Fibroblast of upper back skin (primary cell): ENCODE measurements at places on chromosomes 16 and 17.

- DNase-seq: no peak
These were observed 10.2 kb upstream of the UBE2I start for GRCh38 chr16:1299012-1299867.

DNA sequence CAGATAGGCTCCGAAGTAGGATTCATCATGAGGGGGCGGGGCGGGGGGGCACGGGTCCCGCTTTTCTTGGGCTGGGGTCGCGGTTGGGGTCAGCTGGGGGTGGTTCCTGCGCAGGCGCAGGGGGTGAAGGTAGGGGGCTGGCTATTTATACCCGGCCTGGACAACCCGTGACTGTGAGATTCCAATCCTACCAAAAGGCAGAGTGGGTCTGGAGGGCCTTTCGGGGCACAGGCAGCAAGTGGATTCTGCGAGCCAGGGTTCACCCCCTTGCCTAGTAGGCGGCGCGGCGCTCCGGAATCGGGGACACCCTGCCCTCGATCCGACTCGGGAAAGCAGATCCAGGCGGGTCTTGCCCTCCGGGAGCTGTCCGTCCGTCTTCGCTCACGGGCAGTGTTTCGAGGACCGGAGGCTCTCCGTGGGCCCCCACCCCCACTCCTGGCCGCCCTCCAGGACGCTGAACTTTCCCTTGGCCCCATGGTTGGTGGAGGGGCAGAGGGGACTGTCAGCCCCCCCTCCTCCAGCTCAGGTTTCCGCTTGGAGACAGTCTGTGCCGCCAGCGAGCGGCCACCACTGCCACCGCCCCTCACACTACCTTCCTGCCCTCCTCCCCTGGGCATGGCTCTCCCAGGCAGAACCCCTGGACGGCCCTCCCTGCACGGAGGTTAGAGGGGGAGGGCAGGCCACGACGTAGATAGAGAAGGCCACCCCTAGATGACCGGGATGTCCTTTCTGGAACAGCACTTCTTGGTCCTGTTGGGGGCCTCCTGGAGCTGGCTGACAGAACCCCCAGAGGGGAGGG is 634 bp downstream of the SLC2A4 start:
- DNase-seq: no peak

DNA sequence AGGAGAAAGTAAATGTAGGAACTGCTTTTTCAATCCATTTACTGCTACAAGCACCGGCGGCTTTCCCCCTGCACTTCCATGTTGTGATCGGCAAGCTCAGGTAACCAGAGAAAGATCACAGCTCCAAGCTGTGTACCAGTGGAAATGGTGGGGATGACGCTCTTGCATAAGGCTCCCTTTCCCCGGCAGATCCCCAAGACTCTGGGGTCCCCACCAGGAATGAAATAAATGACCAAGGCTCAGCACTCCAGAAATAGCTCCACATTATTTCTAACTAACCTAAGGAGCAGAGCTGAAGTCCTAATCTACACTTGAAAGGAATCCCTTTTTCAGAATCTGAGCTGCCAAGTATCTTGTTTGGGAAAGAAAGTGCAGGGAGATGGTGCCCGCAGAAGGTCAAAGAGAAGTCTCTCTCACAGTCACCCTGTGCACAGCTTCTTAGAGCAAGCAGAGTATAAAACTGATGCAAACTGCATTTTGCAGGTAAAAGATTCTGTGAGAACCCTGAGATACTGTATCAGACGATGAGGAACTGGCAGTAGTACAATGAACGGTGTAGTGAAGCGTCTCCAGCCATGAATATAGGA is 11.1 kb downstream of the GRB2 start:
- DNase-seq: no peak

DNA sequence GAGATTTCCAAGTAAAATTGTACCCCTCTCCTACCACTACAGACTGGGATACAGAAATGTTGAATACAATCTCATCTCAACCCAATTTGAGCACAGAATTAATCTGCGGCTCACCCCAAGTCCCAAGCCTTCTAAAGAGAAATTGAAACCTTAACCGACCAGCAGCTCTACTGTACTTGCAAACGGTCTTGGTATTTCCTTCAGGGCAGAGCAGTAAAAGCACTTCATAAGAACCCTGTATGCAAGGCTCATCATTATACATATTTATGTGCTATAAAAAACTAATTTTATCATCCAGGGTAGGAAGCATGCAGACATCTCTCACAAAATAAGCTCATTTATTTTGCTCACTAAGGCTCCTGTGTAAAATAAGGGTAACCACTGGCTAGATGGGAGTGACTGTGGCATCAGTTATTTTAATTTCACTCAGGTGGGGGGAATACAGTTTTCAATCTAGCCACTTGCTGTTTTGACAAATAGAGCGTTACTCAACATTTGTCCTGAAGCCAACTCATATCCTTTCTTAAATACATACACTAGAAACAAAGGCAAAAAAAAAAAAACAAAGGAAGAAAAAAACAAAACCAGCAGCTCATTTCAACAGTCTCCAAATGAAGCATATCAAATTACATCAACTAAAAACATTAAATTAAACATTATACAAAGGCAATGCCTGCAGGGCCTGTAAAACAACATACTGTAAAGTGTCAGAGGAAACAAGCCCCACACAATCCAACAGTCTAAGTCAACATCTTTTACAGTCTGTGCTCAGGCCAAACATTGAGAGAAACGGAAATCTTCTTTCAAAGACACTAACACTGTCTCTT is 65.0 kb downstream of the PARN start:
- DNase-seq: no peak

- no peak for DNase-seq
These were observed 107.9 kb downstream of the HAPSTR1 start for GRCh38 chr16:9199311-9199710.

DNA sequence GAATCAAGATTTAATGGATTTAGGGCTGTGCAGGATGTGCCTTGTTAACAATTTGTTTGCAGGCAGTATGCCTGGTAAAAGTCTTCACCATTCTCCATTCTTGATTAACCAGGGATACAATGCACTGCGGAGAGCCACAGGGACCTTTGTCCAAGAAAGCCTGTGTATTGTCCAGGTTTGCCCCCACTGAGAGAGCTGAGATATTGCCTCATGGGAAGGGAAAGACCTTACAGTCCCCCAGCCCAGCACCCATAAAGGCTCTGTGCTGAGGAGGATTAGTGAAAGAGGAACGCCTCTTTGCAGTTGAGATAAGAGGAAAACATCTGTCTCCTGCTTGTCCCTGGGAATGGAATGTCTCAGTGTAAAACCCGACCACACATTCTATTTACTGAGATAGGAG is 2169.6 kb downstream of the TP53TG3F start:
- no peak for DNase-seq

DNA sequence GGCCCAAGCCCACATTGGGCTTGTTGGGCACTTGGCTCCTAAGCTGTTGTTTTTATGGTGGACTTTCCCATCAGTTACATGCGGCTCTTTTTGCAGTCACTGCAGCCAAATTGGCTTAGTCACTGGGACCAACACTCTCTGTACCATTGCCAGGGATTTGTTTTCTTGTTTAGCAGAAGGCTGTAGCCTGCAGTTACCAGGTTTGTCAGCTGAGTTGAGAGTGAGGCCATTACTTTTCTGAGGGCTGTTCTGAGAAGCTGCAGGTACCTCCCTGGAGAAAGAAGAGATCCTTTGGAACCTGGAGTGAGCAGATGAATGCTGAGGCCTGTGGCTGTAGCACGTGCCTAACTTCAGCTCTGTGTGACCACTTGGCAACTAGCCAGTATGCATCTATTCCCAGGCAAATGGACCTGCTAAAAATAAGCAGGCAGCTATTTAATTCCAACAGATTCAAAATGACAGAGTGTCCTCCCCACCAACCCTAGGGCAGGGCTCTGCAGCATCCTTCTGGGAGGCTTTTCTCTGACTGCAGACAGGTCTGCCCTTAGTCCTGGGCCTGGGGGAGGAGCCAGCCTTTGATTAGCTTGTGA is 12.9 kb downstream of the AKAP1 start:
- no peak for DNase-seq

- DNase-seq: no peak
These were observed 6.2 kb downstream of the MAP3K14 start for GRCh38 chr17:45310380-45311324.

GRCh38 chr16:74078511-74079231 is 217.9 kb upstream of the PSMD7 start:
- DNase-seq: no peak

DNA sequence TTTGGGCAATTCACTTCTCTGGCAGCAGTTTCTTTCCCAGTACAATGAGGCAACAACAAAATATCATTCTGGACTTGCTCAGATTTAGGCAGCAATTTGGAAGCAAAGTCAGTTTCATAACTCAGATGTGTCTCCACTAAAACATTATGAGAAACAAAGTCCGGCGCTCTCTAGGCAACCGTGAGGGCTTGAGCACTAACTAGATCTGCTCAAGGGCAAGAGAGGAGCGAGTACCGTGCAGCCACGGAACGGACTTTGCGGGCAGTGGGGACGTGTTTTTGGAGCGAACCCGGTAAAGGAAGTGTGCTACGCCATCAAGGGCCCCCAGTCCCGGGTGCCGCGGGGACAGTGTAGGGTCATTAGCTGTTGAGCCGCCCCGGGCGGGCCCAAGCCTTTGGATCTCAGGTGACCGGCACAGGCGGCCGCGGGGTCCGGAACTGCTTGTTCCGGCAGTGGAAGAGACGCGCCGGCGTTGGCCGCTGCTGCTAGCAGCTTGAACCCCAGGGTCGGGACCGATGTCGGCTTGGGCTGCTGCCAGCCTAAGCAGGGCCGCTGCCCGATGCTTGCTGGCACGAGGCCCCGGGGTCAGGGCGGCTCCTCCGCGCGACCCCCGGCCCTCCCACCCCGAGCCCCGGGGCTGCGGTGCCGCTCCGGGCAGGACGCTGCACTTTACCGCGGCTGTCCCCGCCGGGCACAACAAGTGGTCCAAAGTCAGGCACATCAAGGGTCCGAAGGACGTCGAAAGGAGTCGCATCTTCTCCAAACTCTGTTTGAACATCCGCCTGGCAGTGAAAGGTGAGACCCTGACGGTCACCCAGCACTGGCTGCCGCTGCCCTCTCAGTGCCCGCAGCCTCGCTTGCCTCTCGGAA is at the start of gene TACO1:
Gene TACO1, plus strand, starts transcription at position 327 of the 870 bp plus-strand sequence. Its CDS starts 189 bp downstream, at position 516.
- DNase-seq: peak; percentile 80

- DNase-seq: no peak
These were observed 17.4 kb upstream of the ADAMTS18 start for GRCh38 chr16:77452243-77452642.

- DNase-seq: no peak
These were observed 65.3 kb upstream of the CNEP1R1 start for GRCh38 chr16:49959552-49960277.

DNA sequence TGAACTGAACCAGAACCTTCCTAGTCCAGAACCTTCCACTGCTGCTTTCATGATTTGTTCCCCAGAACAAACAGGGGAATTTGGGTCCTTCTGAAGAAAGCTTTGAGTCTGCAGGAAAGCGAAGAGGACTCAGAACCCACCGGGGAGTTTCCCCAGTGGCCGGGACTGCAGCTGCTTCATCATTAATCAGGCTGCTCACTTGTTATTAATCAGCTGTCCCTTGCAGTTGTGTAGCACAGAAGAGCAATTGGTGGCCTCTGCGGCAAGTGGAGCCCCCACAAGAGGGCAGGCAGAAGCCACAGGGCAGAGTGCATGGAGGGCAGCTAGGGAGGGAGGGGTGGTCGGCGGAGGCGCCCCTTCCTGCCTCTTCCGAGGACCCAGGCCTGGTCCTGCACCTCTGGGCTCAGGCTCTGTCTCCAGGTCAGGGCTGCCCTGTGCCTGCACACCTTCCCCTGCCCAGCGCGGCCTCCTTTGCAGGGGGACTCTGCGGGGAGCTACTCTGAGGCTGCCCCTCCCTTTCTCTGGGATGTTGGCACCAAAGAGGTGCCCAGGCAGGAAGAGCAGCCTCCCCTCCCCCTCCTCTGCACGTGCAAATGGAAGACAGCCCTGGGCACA is 6.9 kb downstream of the CCL17 start:
- no peak for DNase-seq

- DNase-seq: no peak
These were observed 57.1 kb downstream of the GOSR1 start for GRCh38 chr17:30534298-30534697.

DNA sequence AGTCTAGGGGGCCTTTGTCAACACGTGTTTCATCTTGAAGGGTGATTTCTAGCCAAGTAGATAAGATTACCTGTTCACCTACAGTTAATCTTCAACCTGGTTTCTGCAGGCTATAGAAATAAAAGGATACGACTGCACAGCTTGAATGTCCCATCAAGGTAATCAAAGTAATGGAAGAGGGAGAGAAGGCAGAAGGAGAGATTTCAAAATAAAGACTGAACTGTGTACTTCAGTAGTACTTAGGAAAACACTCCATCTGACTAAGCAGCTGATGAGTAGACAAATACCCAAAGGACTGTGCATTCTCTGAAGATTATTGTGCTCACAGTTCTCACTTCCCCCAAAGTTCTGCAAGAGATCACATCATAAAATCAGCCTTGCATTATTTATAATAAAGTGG is 5.8 kb upstream of the RFFL start:
- DNase-seq: peak; percentile 38

DNA sequence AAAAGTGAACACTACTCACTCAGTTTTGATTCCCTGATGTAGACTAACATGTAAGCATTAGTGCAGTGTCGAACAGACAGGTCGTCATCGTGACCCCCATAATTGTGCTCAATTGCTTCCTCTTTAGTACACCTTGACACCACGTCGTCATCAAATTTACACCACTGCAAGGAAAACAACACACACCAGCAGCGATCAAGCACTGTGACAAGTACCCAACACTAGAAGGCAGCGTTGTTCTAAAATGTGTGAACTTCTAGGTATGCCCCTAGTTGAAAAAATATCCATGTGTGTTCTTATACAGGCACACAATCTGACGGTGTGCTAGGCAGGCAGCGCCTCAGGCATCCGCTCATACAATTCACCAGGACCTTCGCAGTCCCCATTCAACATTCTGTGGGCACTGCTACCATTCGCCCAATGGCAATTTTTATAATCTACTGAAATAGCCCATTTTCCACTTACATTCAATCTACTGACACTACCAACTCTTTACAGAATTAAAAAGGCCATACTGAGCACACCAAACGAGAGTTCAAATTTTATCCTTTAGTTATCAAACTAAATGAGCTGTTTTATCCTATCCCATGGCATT is 23.1 kb downstream of the LITAFD start:
- peak; percentile 35 for DNase-seq

DNA sequence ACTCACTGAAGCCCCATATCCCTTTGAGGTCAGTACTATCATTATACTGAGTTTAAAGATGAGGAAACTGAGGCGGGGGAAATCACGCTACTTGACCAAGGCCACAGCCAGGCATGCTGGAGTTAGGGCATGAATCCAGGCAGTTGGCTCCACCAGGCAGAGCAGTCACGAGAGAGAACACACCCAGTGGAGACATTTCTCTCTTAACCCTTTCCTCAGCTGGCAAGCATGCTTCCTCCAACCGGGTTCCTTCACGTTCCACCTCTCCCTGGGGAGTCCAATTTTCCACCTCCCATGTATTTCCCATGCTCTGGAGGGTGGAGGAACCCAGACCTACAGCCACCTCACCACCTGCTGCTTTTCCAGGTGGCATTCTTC is 32.8 kb downstream of the VAC14 start:
- DNase-seq: no peak

DNA sequence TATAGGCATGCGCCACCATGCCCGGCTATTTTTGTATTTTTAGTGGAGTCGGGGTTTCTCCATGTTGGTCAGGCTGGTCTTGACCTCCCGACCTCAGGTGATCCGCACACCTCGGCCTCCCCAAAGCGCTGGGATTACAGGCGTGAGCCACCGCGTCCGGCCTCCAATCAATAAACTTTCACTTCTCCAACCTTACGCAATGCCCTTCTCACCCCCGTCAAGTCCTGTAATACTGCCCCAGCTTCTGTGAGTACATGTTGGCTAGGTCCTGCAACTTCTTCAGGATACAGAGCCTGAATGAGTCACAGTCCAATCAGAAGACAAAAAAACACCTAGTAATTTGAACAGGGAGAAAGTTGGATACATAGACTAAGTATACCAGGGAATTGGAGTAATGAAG is 47.1 kb upstream of the PHOSPHO1 start:
- DNase-seq: no peak
